Right ventricle myocardium superior (tissue), 1 donor: ENCODE measurements at places on chromosomes 5 and 9.

DNA sequence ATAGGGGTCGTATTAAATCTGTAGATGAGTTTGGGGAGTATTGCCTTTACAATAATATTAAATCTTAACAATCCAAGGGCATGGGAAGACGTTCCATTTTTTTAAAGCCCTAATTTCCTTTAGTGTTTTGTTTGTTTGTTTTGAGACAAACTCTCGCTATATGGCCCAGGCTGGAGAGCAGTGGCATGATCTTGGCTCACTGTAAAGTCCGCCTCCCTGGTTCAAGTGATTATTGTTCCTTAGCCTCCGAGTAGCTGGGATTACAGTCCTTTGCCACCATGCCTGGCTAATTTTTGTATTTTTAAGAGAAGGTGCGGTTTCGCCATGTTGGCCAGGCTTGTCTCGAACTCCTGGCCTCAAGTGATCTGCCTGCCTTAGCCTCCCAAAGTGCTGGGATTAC, 19.9 kb downstream of the NIPBL start:
- no peak for DNase-seq

- DNase-seq: no peak
These were observed 488 bp downstream of the POLR1E start for GRCh38 chr9:37486256-37486615.

DNA sequence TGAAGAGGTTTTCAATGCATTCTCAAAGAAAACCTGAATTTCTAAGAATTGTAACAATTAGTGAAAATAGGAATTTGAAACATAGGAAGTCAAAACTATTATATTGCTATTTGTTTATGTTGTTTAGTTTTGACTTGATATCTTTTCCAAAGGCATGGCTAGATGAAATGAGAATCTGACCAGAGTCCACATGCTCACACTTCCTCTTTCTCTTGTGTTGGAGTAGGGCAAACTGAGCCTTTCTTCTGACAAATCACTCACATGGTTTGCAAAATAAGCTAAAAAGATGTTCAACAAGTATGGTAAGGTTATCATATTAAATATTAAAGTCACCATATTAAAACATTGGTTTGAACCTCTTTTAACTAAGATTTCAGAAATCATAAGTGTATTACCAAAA, 512.6 kb downstream of the ISL1 start:
- DNase-seq: no peak

- DNase-seq: no peak
These were observed 227.2 kb upstream of the MAP3K1 start for GRCh38 chr5:56588131-56588487.

GRCh38 chr9:34143116-34143515, 16.6 kb upstream of the DCAF12 start:
- DNase-seq: no peak

GRCh38 chr5:42300496-42300895, 122.7 kb upstream of the GHR start:
- no peak for DNase-seq

DNA sequence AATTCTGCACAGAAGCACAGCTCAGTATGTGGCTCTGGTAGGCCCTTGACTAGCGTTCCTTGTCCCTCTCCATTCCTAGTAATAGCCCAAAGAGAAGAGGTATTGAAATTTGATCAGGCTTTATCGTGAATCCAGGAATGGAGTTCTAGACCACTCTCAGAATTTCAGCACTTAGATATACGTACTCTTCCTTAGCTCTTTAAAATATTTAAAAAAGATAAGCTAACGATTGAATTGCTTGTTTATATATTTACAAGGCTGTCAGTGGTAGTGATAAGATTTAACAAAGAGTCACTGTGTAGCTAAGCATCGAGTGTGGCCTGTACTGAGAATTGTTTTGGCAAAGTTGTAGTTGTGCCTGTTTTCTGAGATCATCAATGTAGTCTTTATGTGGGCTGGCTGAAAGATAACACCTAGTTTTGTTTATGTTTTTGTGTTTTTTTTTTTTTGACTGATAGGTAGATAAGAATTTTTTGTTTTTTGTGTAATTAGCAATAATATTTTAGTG, 2.5 kb downstream of the KIAA1958 start:
- no peak for DNase-seq

DNA sequence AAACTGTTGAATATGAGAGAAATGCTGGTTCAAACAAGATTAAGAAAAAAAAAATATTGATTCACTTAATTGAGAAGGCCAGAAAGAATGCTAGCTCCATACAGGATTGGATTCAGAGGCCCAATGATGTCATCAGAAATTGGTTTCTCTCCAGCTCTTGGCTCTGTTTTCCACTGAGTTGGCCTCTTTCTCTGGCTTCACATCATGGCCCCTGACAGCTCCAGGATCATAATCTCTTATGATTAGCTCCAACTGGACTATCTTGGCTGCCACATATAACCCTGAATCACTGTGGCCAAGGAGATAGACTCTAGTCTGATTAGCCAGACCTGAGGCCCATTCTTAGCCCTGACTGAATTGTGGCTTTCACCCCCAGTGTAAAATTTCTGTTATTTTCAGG, 244.7 kb upstream of the GRAMD2B start:
- no peak for DNase-seq

DNA sequence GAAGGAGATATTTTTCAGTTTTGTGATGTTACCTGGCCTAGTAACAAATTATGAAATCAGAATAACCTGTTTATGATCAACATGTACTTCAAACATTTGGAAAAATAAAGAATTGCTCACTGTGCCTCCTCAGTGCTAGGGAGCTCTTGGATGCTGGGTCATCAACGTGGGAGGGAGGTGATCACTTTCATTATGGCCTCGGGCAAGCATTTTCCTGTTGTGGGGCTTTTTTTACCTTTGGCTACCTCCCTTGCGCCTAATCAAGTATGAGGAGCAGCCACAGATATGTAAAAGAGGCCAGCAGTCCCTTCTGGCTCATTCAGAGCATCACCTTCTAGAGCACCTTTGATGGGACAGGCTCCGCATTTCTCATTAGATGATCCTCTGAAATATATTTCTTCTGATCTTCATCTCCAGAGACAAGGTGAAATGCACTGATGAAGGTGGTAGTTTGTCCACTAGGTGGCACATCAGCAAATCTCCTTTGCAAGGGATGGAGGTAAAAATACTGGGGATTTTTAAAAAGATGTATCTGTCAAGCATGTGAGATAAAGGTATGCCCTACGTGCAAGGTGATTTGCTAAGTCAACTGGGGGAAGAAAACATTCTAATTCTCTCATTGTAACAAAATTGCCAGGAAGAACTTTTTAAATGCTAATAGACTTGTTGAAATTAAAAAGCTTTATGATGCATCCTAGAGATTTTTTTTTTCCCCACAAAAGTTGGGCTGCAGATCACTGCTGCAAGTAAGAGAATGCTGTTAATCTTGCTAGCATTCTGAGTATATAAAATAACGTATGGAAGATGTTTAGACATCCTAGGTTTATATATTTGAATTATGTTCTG, 218.2 kb downstream of the MAST4 start:
- no peak for DNase-seq

- DNase-seq: no peak
These were observed 4.4 kb downstream of the GPR107 start for GRCh38 chr9:130058154-130058553.

DNA sequence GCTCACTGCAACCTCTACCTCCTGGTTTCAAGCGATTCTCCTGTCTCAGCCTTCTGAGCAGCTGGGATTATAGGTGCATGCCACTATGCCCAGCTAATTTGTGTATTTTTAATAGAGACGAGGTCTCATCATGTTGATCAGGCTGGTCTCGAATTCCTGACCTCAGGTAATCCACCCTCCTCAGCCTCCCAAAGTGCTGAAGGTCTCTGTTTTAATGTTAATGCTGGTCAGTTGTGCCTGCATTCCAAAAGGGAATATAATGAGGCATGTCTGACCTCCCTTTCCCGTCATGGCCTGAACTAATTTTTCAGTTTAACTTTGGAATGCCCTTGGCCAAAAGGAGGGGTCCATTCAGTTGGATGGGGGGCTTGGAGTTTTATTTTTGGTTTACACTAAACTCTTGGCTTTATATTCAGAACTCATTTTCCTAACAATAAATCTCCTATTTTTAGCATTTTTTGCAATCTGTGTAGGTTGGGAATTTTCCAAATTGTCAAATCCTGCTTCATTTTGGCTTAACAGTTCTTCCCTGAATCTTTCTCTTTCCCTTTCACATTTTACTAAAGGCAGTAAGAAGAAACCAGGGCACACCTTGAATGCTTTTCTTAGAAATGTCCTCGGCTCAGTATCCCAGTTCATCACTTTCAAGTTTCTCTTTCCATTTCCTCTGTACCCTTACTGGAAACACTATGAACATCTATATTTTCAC, 1175.5 kb downstream of the MAT2B start:
- no peak for DNase-seq

DNA sequence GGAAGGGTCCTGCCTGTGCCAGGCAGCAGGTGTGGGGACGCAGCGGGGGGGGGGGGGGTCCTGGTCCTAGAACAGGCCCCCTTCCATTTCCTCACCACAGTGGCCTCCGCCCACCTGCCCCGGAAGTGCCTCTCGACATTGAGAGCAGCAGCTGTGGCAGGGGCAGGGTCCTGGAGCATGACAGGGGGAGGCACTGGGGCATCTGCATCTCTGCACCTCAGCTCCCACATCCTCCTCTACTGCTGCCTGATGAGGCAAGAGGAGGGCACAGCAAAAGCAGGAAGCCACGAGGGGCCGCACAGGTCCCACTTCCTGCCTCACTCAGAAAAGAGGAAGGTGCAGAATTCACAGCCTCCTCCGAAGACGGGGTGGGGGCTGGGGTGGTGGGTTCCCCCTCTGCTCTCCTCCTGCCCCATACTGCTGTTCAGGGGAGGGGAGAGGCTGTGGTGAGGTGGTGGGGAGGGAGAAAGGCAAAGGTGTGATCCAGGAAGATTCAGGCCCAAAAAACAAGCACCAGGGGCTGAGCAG, 14.8 kb downstream of the AKNA start:
- peak; percentile 82 for DNase-seq

DNA sequence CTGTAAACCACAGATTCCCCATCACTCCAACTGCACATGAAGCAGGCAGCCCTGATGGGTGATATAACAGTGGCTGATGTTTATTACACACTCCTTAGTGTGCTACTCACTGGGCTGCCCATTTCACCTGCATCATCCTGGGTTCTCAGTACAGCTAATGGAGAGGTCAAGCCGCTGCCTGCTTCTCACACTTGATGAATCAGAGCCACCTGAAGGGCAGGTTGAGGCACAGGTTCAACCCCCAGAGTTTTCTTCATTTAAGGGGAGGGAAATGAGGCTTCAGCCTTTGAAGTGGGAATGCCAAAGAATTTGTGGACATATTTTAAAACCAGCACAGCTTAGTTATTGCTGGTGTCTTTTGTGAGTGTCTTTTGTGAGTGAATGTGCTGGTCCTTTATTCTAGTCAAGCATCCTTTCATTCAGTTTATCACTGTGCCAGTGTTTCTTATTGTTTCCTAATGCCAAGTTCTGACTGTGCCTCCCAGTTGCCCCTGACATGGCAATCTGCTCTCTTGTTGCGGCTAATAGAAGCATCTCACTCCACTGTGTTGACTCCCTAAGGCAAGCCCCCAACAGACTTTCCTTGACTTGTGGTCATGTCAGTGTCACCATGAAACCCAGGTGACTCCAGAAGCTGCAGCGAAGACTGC, 109.2 kb downstream of the FBXL7 start:
- no peak for DNase-seq

- peak; percentile 41 for DNase-seq
These were observed 21.0 kb upstream of the SCGB3A2 start for GRCh38 chr5:147857302-147858129.

DNA sequence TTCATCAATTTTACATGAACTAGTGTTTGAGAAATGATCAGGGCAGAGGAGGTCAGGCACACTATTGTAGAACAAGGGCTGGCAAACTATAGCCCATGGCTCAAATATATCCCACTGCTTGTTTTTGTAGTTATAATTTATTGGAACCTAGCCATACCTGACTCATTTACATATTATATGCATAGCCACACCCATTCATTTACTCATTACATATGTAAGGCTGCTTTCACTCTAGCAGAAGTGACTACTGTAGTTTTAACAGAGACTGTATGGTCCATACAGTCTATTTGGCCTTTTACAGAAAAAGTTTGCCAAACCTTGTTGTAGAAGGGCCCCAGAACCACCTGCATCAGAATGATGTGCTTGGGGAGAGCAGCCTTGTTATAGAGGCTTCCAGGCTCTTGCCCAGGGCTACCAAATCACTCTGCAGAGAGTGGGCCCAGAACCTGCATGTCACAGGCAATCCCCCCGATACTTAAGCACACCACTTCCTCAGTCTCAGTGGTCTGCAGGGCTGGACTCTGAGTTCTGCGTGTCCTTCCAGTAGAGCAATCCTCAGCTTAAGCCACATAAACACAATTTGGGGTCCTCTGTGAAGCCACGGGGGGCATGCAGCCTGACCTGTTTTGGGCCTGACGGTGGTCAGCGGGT, 6.7 kb downstream of the ANKS6 start:
- DNase-seq: no peak

DNA sequence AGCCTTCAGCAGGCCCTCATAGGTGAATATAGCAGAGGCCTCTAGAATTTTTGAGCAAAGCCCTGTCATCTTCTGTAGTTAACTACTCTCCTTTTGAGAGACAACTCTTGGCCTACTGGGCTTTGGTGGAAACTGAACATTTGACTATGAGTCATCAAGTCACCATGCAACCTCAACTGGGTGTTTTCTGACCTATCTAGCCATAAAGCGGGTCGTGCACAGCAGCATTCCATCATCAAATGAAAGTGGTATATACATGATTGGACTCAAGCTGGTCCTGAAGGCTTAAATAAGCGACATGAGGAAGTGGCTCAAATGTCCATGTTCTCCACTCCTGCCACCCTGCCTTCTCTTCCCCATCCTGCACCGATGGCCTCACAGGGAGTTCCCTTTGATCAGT, 1115.5 kb downstream of the TAF11L14 start:
- DNase-seq: no peak

- no peak for DNase-seq
These were observed 1816.5 kb downstream of the MAT2B start for GRCh38 chr5:165321912-165322311.

- no peak for DNase-seq
These were observed 5.2 kb downstream of the ARSB start for GRCh38 chr5:78979909-78980308.

DNA sequence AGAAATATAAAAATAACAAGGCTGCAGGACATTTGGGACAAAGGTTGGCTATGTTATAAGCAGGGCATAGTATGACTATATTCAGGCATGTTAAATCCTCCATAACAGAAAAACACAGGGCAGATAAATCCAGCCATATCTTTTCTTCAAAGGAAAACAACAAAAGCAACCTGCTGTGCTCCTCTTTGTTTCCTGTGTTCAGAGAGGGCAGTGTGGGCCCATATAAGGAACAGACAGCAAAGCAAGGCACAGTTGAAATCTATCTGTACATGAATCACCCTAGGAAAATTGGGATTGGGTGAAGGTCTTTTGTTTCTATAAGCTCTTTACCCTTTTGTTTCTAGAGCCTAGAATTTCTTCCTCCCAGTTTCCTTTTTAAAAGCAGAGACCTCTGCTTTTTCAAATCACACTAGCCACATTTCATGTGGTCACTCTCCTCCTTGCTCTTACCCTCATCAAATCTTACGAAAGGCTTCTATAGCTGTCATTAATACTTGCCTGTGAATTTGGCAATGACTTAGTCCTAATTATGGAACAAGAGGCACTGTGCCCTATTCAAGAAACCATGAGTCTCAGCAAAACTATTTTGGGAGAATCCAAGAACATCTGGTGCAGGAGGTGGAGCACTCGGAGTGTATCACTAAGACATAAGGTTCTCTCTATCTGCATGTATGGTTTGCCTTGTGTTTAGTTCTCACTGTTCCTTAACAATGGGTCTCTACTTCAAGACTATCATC, 1.8 kb downstream of the GZMA start:
- DNase-seq: no peak

- no peak for DNase-seq
These were observed 190.7 kb downstream of the KCTD16 start for GRCh38 chr5:144361406-144361805.
